ENCODE measurements at places on chromosomes 7 and 10. TPM values are rescaled to one million over a fixed set of nuclear protein-coding genes. Genes with fewer than 3 reads are reported as not detected.

Gene SPDYE5
- not detected for total RNA-seq

Gene MMRN2
- total RNA-seq: 0.80 TPM

Gene NME8
- 3.3 TPM for total RNA-seq

Gene PHF14
- total RNA-seq: 38.9 TPM

Gene GBX1
- total RNA-seq: not detected

Gene AKR1D1
- not detected for total RNA-seq

Gene KIF11
- total RNA-seq: 39.8 TPM

Gene OR9A2
- total RNA-seq: not detected

Gene IFIT2
- 0.37 TPM for total RNA-seq

Gene RAMP3
- not detected for total RNA-seq

Gene NYAP1
- 7.2 TPM for total RNA-seq

Gene CYP2C19
- 0.22 TPM for total RNA-seq

Gene PANK1
- 13.5 TPM for total RNA-seq

Gene PRSS58
- not detected for total RNA-seq

DNA sequence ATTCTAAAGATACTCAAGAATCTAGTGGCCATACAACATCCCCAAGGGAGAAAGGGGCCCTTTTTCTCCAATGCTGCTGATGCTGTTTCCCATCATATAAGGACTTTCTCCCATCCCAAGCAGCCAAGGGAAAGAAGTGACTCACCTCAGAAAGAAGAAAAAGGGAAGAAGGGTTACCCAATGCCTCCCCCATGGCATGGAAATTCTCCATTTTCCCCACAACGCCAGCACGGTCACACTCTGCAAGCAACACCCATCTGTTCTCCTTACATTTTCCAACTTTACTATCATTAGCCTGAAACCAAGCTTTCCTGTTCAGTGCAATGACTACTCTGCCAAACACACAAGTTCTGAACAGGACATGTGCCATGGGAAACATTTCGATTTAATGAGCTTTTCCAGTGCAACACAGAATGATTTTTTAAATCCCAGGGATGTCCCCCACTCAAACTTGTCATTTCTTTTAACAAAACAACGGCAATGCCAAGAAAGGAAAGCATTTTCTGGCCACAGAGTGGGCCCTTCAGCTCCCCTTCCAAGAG lies 67.9 kb downstream of the PTPRN2 start:
- no peaks in the 10 kb centered on the region for H3K4me1 ChIP-seq
- peak overlapping the region; percentile 39 for H3K4me3 ChIP-seq
- no peak overlapping the region for H3K27ac ChIP-seq
- DNase-seq: no peak
- H3K27me3 ChIP-seq: no peaks in the 10 kb centered on the region

DNA sequence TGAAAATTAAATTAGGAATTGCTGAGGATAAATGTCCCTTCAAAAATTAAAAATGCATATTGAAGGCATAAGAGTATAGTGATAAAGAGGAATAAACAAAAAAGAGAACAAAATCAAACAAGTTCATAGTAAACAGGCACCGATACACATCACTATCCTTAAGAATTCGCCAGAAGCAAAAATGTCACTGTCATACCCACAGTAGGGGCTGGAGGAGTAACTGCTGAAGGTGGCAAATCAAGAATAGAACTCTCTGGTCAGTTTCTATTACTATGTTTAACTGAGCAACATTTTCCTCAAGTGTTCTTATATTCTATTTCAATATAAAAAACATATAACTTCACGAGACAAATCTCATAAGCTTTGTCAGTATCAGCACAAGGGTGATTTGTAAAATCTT lies 84.0 kb downstream of the VPS41 start:
- H3K36me3 ChIP-seq: no peaks in the 10 kb centered on the region
- no peak for DNase-seq

- no peaks in the 10 kb centered on the region for H3K36me3 ChIP-seq
- H3K27ac ChIP-seq: no peak overlapping the region
- no peaks in the 10 kb centered on the region for H3K27me3 ChIP-seq
- no peaks in the 10 kb centered on the region for H3K4me1 ChIP-seq
- no peak for DNase-seq
- H3K4me3 ChIP-seq: no peak overlapping the region
Measured at GRCh38 chr10:32489901-32490300, 44.0 kb downstream of the CCDC7 start.

GRCh38 chr10:12013926-12014325 lies 28.7 kb downstream of the UPF2 start:
- H3K27ac ChIP-seq: no peak overlapping the region
- H3K4me1 ChIP-seq: no peaks in the 10 kb centered on the region
- H3K27me3 ChIP-seq: no peaks in the 10 kb centered on the region
- no peak for DNase-seq

- no peaks in the 10 kb centered on the region for H3K36me3 ChIP-seq
- H3K4me3 ChIP-seq: no peak overlapping the region
- DNase-seq: no peak
- no peak overlapping the region for H3K27ac ChIP-seq
- no peaks in the 10 kb centered on the region for H3K4me1 ChIP-seq
Measured at GRCh38 chr10:119518176-119518575, 24.3 kb downstream of the RGS10 start.

- H3K27me3 ChIP-seq: no peaks in the 10 kb centered on the region
- H3K36me3 ChIP-seq: no peaks in the 10 kb centered on the region
- no peak overlapping the region for H3K4me3 ChIP-seq
Measured at GRCh38 chr7:88095-88926, 104.1 kb upstream of the FAM20C start.

DNA sequence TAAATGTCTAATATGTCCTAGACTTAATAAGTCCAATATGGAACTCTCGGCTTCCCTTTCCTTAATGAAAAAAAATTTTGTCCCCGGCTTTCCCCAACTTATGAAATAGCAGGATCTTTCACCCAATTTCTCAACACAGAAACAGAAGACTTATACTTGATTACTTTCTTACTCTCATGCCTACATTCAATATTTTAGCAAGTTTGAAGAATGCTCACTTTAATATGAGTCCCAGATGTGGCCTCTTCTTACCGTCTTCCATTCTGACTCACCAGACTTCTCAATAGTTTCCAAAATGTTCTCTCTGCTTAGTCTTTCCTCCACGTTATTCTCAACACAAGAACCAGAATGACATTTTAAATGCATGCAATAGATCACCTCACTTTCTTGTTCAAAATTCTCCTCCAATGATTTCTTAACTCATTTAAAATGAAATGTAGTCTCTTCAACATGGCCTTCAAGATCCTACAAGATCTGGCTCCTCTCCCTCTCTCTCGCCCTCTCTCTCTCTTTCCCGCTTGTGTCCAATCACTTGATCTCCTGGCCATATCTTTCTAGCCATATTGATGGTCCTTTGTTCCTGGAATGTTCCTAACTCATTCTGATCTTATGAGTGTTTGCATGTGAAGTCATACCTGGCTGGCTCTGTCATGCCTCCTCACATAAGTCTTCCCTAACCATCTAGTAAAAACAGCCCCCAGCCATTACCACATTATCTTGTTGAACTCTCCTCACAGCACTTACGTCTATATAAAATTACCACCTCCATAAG lies 119.7 kb upstream of the FAM3C start:
- no peak overlapping the region for H3K4me3 ChIP-seq
- H3K4me1 ChIP-seq: no peaks in the 10 kb centered on the region
- no peaks in the 10 kb centered on the region for H3K27me3 ChIP-seq
- DNase-seq: no peak

- H3K27ac ChIP-seq: no peak overlapping the region
- H3K4me3 ChIP-seq: no peak overlapping the region
- no peak for DNase-seq
- H3K36me3 ChIP-seq: no peaks in the 10 kb centered on the region
- H3K27me3 ChIP-seq: no peaks in the 10 kb centered on the region
Measured at GRCh38 chr7:129123510-129123857, 21.0 kb upstream of the TSPAN33 start.

- H3K4me1 ChIP-seq: peaks cover 3% of the 10 kb centered on the region
- DNase-seq: no peak
- H3K4me3 ChIP-seq: no peak overlapping the region
- H3K36me3 ChIP-seq: no peaks in the 10 kb centered on the region
Measured at GRCh38 chr10:64115471-64115870, 594.3 kb downstream of the REEP3 start.

GRCh38 chr7:137981175-137981574 lies 20.7 kb downstream of the CREB3L2 start:
- DNase-seq: no peak
- H3K4me3 ChIP-seq: no peak overlapping the region
- no peak overlapping the region for H3K27ac ChIP-seq
- H3K36me3 ChIP-seq: peaks cover 39% of the 10 kb centered on the region
- no peaks in the 10 kb centered on the region for H3K27me3 ChIP-seq
- H3K4me1 ChIP-seq: no peaks in the 10 kb centered on the region

- H3K4me1 ChIP-seq: no peaks in the 10 kb centered on the region
- no peak overlapping the region for H3K27ac ChIP-seq
- H3K36me3 ChIP-seq: peaks cover 3% of the 10 kb centered on the region
- no peak for DNase-seq
- H3K4me3 ChIP-seq: no peak overlapping the region
- no peaks in the 10 kb centered on the region for H3K27me3 ChIP-seq
Measured at GRCh38 chr7:140081774-140082425, 19.1 kb upstream of the PARP12 start.

DNA sequence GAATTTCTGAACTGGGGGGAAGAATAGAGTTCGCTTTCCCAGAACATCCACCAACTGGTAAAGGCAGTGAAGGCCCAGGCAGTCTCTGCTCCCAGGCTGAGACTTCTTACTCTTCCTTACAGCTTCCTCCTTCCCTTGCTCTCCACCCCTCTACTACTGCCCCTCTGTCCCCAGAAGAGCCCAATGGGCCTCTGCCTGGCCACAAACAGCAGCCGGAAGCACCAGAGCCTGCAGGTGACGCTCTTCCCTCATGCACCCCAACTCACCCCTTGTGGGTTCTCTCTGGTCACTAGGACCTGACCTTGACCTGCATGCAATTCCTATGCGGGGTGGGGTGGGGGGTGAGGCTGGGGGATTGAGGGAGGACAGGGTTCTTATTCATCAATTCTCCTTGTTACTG lies 16.5 kb downstream of the FAM131B start:
- no peak overlapping the region for H3K27ac ChIP-seq
- DNase-seq: peak; percentile 63
- no peaks in the 10 kb centered on the region for H3K36me3 ChIP-seq
- H3K4me1 ChIP-seq: no peaks in the 10 kb centered on the region
- H3K4me3 ChIP-seq: no peak overlapping the region

- DNase-seq: no peak
- H3K36me3 ChIP-seq: no peaks in the 10 kb centered on the region
- H3K27me3 ChIP-seq: no peaks in the 10 kb centered on the region
- no peak overlapping the region for H3K4me3 ChIP-seq
Measured at GRCh38 chr7:214410-215212, 22.2 kb downstream of the FAM20C start.

GRCh38 chr7:1106793-1107421 lies 19.0 kb downstream of the GPER1 start:
- H3K36me3 ChIP-seq: peaks cover 5% of the 10 kb centered on the region
- H3K27me3 ChIP-seq: no peaks in the 10 kb centered on the region
- H3K4me1 ChIP-seq: no peaks in the 10 kb centered on the region
- no peak overlapping the region for H3K27ac ChIP-seq
- H3K4me3 ChIP-seq: no peak overlapping the region

- peaks cover 90% of the 10 kb centered on the region for H3K36me3 ChIP-seq
- DNase-seq: no peak
- H3K27me3 ChIP-seq: no peaks in the 10 kb centered on the region
- H3K27ac ChIP-seq: no peak overlapping the region
- H3K4me1 ChIP-seq: no peaks in the 10 kb centered on the region
Measured at GRCh38 chr10:71825217-71825616, 25.8 kb downstream of the PSAP start.

DNA sequence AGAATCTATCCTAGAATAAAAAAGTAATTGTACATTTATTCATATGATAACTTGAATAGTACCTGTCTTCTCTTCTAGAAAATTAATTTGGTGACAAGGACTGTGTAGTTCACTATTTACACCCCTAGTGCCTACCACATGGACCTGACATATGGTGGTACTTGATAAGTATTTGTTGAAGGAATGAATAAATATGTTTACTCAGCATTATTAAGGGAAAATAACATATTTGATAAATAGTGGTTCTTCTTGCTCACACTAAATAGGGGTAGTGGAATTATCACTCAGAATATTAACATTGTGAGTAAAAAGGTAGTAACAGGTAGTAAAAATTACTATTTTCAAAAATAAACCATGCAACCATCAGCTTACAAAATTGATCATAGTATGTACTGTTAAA lies 2.8 kb downstream of the SHTN1 start:
- no peaks in the 10 kb centered on the region for H3K27me3 ChIP-seq
- H3K36me3 ChIP-seq: no peaks in the 10 kb centered on the region
- DNase-seq: no peak
- H3K27ac ChIP-seq: no peak overlapping the region
- H3K4me1 ChIP-seq: no peaks in the 10 kb centered on the region

GRCh38 chr10:49539320-49539885 lies 482 bp upstream of the ERCC6 start:
- no peak overlapping the region for H3K27ac ChIP-seq
- H3K4me1 ChIP-seq: no peaks in the 10 kb centered on the region
- peak; percentile 73 for DNase-seq
- H3K27me3 ChIP-seq: peaks cover 11% of the 10 kb centered on the region
- peak overlapping the region; percentile 82 for H3K4me3 ChIP-seq

- no peaks in the 10 kb centered on the region for H3K4me1 ChIP-seq
- H3K27me3 ChIP-seq: no peaks in the 10 kb centered on the region
- no peak overlapping the region for H3K27ac ChIP-seq
- DNase-seq: no peak
Measured at GRCh38 chr7:85060696-85061095, 126.2 kb downstream of the SEMA3D start.

GRCh38 chr7:7177044-7177517 lies 5.3 kb upstream of the C1GALT1 start:
- H3K36me3 ChIP-seq: no peaks in the 10 kb centered on the region
- H3K4me1 ChIP-seq: peaks cover 3% of the 10 kb centered on the region
- DNase-seq: no peak
- no peaks in the 10 kb centered on the region for H3K27me3 ChIP-seq

- no peak overlapping the region for H3K4me3 ChIP-seq
- H3K27ac ChIP-seq: no peak overlapping the region
- H3K36me3 ChIP-seq: no peaks in the 10 kb centered on the region
- no peaks in the 10 kb centered on the region for H3K27me3 ChIP-seq
- peak; percentile 85 for DNase-seq
Measured at GRCh38 chr10:46537309-46537708, 19.1 kb downstream of the GPRIN2 start.

DNA sequence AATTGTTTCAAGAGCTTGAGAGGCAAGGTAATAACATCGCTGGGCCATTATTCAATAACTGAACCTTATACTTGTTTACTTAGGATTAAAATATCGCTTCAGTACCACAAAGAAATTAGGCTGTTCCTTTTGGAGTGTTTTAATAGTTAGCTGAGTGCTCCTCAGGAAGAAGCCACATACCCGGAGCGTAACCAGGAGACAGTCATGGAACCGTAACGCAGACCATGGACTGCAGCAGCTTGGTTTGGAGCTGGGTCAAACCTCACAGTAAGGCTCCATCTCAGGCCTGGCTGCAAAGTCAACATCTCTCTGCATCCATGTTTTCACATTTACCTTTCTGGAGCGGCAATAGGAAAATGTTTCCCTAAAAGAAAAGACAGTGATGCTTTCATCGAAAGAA lies 599.0 kb downstream of the TNS3 start:
- H3K4me3 ChIP-seq: no peak overlapping the region
- peak overlapping the region; percentile 8 for H3K27ac ChIP-seq
- DNase-seq: no peak
- H3K4me1 ChIP-seq: no peaks in the 10 kb centered on the region
- H3K27me3 ChIP-seq: no peaks in the 10 kb centered on the region
- no peaks in the 10 kb centered on the region for H3K36me3 ChIP-seq

GRCh38 chr10:113187063-113187777 lies 237.2 kb downstream of the TCF7L2 start:
- H3K4me3 ChIP-seq: no peak overlapping the region
- no peak overlapping the region for H3K27ac ChIP-seq
- no peaks in the 10 kb centered on the region for H3K27me3 ChIP-seq
- no peak for DNase-seq
